ENCODE measurements at places on chromosomes 13 and 19.

DNA sequence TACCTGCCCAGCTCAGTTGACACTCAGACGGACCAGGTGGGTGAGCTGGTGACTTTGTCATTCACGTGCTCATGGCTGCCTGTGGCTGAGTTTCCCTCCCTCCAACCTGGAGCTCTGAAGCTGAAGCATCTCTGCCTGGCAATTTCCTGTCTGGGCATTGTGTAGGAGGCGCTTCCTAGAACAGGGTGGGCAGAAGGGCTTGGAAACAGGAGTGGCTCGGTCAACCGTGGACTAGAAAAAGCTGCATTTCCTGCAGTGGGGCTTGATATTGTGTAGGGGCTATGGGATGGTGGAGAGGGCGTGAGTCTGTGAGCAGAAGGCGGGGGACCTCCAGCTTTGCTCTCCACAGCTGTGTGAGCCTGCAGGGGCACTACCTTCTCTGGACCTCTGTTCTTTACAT is 278.3 kb downstream of the TEX29 start:
- DNase-seq: no peak

GRCh38 chr13:44955406-44955805 is 33.9 kb downstream of the NUFIP1 start:
- no peak for DNase-seq

DNA sequence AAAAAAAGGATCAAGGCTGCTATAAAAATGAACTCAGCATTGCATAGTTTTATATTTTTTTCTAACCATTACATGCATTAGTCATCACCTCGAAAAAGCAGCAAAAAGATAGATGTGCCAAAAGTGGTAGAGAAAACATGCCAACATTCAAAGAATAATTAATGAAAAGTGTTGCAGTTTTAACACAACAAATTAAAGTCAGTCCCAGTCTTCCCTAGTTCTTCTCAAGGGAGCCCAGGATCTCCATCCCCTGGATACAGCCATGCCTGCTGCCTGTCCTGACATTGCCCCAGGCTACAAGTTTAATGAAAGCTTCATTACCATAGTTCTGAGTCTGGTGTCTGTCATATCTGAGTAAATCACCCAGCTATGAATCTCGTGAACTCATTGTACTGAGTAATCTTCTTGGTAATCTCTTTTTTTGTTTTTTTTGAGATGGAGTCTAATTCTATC is 116.6 kb upstream of the KLF12 start:
- DNase-seq: no peak

DNA sequence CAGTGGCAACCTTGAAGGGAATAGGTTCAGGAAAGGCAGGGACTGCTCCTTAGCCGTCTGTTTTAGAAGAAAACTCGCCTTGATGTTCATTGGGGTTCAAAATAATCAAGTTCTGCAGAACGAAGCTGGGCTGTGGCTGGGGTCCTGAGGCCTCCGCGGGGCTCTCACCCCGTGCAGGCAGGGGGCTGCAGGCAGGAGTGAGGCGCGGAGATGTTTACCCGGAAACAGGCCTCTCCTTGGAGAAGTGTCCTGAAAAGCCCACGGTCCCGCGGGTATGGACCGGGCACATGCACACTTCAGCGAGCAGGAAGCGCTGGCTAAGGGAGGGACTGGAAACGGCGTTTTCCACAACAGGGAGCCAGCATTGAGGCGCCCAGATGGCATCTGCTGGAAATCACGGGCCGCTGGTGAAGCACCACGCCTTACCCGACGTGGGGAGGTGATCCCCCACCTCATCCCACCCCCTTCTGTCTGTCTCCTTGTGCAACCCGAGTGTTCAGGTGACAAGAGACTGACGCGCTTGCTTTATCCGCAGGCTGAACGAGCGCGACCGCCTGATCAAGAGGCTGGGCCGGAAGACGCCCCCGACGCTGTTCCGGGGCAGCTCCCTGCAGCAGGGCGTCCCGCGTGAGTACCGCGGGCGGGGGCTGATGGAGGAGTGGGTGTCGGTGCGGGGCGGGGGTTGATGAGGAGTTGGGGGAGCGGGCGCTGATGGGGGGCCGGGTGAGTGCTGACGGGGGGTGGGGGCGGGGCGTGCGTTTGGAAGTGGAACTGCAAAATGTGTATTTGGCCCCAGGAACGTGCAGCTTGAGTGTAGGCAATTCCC is 39.6 kb downstream of the SHISA2 start:
- peak; percentile 12 for DNase-seq

DNA sequence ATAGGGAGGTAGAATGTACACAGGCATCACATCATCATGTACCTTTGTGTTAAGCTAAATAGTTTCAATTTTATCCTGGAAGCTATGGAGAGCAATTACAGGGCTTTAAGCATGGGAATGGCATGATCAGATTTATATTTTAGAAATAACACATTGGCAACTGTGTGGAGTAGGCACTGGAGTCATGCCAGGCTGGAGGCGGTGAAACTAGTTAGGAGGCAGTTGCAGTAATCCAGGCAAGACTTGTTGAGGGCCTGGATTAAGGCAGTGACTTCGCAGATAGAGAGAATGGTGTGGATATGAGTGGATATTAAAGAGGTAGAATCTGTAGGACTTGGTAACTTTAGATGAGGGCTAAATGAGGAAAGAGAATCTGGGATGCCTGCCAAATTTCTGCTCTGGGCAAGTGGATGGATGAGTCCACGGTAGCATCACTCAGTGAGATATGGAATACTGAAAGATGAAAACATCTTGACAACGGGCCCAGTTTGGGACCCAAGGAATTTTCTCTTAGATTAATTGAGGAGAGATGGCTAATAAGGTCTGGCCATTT is 506.2 kb downstream of the FGF9 start:
- DNase-seq: no peak

DNA sequence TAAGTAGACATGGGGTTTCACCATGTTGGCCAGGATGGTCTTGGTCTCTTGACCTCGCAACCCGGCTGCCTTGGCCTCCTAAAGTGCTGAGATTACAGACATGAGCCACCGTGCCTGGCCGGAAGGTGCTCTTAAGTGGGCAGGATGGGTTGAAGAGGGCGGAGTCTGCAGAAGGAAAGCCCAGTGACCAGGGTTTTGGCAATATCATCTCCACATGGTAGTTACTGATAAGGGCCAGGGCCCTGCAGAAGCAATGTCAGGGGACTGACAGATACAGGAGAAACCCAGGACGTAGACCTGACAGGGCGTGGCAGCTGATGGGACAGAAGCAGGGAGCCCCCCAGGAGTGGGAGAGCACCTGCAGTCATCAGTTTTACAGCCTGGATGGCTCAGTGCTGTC is 45.7 kb upstream of the RNF113B start:
- no peak for DNase-seq

GRCh38 chr13:28047757-28048388 is 52.5 kb downstream of the FLT3 start:
- no peak for DNase-seq

DNA sequence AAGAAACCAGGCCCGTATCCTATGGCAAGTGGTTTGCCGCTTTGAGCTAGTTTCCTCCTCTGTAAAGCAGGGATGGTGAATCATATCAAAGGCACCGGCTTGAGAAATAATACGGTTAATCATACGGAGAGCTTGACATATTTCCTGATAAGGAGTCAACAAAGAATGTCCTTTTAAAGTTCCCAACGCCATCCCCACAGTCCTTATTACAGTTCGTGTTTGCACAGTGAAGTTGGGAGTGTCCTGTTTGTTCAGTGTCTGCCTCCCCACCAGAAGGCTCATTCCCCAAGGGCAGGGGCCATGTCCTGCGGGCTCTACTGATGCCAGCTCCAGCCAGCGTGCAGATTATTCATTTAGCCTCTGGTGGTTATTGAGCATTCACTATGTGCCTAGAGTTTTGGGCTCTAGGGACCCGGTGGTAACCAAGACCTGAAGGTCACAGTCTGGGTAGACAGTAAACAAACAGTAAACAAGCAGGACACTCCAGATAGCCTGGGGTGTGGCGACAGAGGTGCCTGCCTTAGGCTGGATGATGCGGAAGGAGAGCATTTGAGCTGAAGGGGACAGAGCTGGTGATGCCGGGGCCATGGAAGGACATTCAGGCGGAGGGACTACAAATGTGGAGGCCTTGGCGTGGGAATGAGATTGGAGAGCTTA is 6.3 kb downstream of the GRAMD1A start:
- no peak for DNase-seq

GRCh38 chr19:2371656-2372055 is 11.6 kb downstream of the TMPRSS9 start:
- DNase-seq: no peak

GRCh38 chr13:80329250-80329649 is 11.7 kb downstream of the SPRY2 start:
- DNase-seq: no peak

DNA sequence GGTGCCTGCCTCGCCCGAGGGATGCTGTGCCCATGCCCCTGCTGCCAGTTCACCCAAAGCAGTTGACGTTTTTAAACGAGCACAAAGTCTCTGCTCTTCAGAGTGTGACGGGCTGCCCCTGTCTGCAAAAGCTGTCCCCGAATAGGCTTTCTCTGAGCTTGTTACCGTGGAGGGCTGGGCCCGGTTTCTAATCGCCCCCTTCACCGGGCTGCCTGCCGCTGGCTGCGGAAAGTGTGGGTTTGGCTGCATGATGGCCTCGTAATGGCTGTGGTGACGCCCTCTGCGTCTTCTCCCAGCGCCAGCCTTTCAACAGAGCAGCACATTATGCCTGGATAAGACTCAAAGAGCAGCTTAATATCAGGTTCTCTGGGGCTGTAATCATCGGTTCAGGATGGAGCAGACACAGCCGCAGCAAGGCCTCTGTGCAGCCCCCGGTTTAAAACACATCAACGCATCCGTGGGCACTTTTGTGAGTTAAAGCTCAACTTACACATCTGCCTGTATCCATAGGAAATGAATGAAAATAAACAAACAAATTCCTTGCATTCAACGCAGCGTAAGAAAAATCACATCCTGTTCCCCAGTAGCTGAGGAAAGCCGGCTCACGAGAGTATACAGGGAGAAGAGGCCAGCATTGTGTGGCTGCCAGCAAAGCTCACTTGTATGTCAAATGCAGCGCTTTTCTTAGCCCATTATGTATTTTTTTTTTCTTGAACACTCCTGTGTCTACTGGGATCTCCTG is 166.4 kb upstream of the SOX1 start:
- no peak for DNase-seq

Measured in activated naive CD4-positive, alpha-beta T cell (primary cell).